Activated naive CD4-positive, alpha-beta T cell treated with Interleukin-2 at 50 U/mL for 16 hours (primary cell): ENCODE measurements at places on chromosomes 16 and 17.

- no peak for DNase-seq
Observed at GRCh38 chr16:67544329-67544841, 15.8 kb downstream of the RIPOR1 start.

DNA sequence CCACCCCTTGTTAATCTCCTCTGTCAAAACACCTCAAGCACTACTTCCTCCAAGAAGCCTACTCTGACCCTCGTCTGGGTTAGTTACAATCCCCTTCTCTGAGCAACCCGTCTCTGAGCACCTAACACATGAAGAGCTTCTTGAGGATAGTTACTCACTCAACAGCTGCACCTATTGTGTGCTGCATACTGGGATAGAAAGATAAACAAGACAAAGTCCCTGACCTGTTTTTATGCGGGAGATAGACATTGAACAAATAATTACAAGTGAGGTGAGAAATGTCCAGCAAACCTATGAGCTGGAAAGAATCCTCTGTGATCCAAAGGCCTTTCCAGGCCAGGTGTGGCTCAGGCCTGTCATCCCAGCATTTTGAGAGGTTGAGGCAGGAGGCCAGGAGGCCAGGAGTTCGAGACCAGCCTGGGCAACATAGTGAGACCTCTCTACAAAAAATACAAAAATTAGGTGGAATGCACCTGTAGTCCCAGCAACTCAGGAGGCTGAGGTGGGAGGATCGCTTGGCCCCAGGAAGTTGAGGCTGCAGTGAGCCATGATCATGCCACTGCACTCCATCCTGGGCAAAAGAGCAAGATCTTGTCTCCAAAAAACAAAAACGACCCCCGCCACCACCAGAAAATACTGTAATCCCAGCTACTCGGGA, 5.5 kb upstream of the ZNF771 start:
- DNase-seq, result no peak

DNA sequence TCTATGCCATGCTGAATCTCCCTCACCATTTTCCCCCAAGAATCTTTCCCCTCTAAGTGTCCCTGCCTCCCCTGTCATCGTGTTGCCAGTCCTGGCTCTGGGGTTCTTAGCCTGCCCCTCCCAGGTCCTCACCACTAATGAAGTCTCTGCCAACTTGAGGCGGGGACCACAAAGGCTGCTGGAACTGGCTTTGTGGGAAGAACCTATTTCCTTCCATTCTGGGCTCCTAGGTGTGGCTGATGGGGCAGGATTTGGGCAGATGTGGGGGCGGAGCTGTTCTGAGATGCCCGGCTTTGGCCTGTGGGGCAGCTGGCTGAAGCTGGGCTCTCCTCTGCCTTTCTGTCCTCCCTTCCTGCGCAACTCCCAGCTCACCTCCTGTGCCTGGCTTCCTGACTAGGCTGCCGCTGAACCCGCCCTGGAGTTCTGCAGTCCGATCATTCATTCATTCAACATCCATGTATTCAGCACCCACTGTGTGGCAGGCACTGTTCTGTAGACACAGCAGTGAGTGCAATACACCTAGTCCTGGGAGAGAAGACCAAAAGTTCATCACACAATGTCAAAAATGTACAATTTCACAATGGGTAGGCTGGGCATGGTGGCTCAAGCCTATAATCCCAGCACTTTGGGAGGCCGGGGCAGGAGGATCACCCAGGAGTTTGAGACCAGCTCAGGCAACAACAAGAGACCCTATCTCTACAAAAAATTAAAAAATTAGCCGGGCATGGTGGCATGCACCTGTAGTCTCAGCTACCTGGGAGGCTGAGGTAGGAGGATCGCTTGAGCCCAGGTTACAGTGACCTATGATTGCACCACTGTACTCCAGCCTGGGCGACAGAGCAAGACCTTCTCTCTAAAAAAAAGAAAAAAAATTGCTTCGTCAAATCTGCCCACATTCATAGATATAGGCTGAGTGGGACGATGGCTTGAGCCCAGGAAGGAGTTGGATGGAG, 1.9 kb upstream of the SNN start:
- no peak for DNase-seq

DNA sequence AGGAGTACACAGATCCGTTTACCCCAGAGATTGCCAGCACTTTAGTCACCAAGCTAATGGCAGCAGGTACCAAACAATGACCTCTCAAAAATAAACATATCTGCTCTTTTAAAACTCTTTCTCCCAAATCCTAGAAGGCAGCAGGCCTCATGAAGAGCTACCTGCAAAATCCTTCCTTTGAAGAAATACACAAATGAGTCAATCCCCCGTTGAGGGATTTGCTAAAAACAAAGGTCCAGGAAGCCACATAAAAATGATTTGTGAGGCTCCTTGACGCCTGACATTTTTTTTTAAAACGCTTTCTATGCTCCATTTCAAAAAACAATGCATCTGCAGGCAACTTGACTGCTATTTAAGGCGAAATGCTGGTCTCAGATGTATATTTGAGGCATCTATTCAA, 58.2 kb downstream of the NACA2 start:
- no peak for DNase-seq

- no peak for DNase-seq
Observed at GRCh38 chr17:35716897-35717465, 14.5 kb upstream of the RASL10B start.

GRCh38 chr17:49565948-49566491, 9.7 kb upstream of the NXPH3 start:
- DNase-seq, result peak; percentile 30

DNA sequence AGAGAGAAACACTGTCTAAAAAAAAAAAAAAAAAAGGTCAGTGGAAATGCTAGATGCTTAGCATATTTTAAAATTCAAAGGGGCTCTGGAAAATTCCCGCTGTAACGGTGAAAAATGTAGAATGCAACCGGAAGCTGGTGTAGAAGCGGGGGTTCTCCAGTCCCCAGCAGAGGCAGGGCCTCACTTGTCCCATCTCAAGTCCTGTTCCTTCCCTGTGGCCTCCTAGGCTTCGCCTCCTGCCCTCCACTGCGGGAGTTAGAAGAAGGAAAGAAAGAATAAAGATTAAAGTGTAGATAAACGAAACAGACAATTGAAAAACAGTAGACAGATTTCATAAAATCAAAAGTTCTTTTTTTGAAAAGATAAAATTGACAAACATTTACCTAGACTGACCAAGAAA, 14.8 kb upstream of the ZNF287 start:
- DNase-seq, result peak; percentile 6

DNA sequence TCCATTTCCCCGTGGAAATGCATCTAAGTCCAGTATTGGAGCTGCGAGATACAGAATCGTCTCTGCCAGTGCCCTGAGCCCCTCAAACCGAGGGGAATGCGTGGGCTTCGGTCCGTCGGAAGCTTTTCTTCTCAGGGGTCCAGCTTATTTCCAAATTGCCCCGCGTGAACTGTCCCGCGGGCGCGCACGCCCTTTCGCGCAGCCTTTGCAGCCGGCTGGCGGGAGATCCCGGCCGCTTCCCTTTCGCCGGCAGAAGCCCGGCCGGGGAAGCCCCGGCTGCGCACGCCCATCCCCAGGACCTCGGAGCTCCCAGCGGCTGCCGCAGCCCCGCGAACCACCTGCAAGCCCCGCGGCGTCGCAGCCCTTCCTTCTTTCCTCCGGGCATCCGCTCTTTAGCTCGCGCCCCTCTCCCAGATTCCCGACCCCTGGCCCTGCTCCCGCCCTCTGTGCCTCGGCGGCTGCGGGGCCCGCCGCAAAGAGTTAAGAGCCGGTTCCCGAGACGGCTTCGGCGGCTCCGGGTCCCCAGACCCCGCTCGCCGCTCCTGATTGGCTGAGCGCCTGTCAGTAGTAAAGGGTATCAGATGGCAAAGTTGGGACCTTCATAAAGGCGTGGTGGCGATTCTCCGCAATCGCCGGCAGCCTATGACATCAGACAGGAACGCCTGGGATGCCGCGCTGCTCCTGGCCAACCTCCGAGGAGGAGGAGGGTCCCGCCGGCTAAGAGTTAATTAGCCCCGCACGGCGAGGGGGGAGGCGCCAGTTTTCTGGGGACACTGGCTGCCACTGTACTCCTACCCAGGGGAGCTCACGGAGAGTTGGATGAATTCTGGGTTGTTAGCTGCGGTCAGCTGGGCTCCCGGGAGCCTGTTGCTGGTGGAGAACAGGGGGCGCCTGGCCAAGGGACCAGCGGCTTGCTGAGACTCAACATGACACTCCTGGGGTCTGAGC, at the start of gene MYOCD:
Gene MYOCD, plus strand, starts transcription at position 628 of the 948 bp plus-strand sequence. Its CDS starts 299 bp downstream, at position 927.
- DNase-seq, result no peak

- peak; percentile 74 for DNase-seq
Observed at GRCh38 chr17:77374170-77374936, 233.6 kb downstream of the SEC14L1 start.

DNA sequence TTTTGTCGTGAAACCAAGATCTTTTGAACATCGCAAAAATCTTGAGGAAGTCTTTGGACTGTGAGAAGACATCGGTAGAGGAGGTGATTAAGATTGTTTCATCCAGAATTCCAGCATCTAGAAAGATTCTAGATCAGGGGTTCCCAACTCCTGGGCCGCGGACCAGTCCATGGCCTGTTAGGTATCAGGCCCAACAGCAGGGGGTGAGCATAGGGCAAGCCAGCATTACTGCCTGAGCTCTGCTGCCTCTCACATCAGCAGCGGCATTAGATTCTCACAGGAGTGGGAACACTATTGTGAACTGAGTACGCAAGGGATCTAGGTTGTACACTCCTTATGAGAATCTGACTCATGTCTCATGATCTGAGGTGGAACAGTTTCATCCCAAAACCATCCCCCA, 600.6 kb upstream of the CDH11 start:
- no peak for DNase-seq

DNA sequence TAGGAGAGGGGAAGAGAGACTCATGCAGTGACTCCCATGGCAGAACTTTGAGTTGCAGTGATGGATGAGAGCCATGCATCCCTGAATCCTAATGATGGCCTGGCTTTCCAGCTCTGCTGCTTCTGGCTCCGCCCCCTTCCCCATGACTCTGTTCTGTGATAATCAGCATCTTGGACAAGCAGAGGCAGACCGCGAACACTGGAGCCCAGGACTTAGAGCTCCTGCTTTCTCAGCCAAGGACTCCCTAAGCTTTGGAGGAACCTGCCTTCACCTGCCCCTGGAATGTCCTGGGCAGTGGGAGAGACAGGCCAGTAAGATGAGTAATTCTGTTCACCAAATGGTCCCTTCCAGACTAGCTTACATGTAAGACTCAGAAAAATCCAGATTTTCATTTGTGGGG, 12.5 kb downstream of the CCDC92B start:
- DNase-seq, result no peak

DNA sequence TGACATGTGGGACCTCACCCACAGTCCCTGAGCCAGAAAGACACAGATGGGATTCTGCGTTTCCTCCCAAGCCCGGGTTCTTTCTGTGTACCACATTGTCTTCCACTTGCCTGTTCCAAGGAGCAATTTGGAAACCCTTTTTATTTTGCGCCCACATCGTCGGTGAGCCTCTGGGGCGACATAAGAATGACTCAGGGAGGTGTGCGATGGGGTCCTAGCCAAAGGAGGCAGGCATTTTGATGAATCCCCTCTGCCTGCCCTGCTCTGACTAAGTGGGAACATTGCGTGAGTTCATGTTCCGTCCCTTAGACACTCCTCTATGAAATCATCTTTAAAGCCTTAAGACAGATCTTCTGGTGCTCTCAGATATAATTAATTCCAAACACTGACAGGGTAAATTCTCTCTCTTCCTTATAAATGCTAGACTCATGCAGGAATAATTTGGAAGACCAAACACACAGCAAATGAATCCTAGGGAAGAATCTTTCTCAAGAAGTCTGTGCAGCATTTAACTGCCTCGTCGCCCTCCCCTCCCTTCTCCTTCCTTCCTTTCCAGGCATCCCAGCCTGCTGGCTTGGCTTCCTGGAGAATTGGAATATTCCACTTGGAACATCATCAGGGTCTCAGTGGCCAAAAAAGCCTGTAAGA, 52.7 kb upstream of the FOXF1 start:
- DNase-seq, result no peak

DNA sequence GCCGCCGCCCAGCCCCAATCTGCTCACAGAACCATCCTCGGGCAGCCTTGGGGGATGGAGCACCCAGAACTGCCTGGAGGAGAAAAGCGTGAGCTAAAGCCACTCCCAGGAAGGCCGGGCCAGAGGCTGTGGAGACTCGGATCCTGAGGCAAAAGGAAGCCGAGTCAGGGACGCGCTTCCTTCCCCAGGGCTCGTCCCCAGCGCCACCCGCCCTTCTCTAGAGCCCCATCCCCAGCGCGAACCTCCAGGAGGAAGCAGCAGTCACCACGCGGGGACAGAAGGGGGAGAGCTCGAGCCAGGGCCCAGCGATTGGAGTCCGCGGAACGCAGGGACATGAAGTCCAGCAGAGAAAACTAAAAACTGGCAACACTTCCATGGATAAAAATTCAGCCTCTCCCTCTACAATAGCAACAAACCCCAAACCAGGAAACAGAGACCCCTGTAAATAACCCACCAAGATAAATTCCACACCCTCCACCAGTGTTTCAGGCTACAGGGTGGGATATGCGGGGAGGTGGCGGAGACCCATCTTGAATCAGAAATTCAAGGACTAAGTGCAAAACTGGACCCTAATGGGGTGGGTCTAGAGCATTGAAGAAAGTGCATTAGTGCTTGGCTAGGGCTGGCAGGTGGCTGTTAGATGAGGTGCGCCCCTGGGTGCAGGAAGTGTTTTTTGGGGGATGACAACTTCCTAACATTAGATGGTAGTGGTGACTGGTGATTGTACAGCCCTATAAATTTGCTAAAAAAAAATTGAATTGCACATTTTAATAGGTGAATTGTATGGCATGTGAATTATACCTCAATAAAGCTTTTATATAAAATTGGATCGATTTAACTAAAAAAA, 116.1 kb upstream of the METRNL start:
- no peak for DNase-seq

DNA sequence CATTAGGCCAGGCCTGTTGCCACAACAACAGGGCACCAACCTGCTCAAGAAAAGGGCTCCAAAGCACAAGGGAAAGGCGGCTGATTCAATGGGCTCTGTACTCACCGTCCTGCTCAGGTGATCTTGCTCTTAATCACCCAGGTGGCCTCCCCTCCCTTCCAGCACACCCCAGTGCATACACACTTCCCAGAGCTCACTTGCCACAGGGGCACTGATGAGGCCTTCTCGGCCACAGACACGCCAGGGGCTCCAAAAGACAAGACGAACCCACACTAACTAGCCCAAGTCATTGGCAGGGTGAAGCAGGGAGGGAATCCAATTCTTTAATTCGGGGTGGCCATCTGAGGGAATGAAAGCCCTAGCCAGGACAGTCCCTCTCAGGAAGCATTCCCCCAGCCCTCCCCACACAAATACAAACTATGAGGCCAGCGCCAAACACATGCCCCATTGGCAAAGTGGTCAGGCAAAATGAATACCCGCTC, 1.4 kb downstream of the MYO18A start:
- DNase-seq, result no peak
